ENCODE measurements at places on chromosomes 2 and 18.

- no peak for ATAC-seq
Observed at GRCh38 chr2:50786345-50786744, 245.6 kb downstream of the NRXN1 start.

DNA sequence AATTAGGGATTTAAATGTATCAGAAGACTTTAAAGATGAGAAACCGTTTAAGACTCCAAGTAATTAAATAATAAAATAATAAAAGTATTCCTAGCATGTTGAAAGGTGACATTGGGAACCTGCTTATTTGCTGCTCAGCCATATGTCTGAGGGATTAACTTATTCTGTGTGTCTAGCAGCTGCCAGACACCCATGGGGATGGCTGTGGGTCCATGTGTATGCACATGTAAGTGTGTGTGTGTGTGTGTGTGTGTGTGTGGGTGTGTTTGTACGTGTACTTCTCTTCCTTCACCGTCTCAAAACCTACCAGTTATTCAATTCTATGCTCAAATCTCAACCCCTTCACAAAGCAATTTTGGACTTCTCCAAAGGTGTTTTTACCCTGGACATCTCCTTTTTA, 124.5 kb downstream of the SETBP1 start:
- no peak for ATAC-seq

GRCh38 chr2:197894751-197895274, 90.4 kb downstream of the PLCL1 start:
- no peak for ATAC-seq

GRCh38 chr18:12973562-12974213, 17.5 kb upstream of the CEP192 start:
- ATAC-seq, result no peak

- ATAC-seq, result no peak
Observed at GRCh38 chr18:55239740-55240139, 280.5 kb upstream of the CCDC68 start.

- ATAC-seq, result no peak
Observed at GRCh38 chr18:49723648-49724180, 89.6 kb downstream of the ACAA2 start.

GRCh38 chr2:180061085-180061484, 54.0 kb upstream of the CWC22 start:
- ATAC-seq, result no peak

DNA sequence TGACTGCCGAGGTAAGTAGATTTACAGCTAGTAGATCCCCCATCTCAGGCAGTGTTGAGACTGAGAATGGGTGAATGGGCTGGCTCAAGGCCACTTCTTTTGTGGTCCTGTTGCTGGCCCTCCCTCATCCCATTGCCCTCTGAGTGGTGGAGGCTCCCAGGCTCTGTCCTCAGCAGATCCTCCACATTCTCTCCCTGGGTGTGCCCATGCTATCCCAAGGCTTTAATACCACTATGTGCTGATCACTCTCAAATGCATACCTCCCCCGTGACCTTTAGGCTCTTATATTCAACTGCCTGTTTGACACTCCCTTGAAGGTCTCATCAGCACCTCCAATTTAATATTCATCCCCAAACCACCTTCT, 271.8 kb downstream of the GLI2 start:
- ATAC-seq, result no peak

GRCh38 chr2:58137856-58138255, 91.2 kb downstream of the VRK2 start:
- ATAC-seq, result no peak

DNA sequence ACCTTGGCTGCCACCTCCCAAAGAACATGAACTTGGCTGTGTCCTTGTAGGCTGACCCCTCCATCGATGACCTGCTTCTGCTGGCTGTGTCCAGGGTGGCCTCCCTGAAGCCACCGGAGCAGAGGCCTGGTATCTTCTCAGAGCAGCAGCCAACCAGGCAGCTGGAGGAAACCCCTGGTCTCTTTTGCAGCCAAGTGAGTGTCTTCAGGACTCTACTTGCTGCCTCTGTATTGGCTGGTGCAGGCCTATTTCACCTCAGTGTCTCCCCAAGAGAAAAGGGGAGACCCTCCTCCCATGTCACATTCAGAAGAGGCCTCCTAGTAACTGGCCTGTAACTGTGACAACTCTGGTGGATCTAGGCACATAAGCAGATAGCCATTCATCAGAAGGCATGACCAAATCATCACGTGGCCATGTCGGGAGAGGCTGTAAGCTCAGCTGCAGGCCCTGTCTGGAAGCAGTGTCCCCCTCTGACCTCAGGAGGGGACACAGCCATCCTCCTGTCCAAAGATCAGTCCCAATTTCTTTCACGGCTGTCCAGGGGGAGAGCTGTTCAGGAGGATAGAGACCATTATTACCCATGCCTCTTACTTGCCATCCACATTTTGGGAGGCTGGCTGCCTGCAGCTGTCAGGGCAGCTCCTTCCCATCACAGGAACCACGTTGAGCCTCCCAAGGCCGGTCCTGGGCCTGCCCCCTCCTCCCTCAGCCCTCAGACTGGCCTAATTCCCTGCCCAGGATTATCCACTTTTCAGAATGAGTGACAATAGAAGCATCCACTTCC, 20.9 kb upstream of the ROCK2 start:
- no peak for ATAC-seq

GRCh38 chr18:11666831-11667230, 22.2 kb upstream of the GNAL start:
- ATAC-seq, result no peak

DNA sequence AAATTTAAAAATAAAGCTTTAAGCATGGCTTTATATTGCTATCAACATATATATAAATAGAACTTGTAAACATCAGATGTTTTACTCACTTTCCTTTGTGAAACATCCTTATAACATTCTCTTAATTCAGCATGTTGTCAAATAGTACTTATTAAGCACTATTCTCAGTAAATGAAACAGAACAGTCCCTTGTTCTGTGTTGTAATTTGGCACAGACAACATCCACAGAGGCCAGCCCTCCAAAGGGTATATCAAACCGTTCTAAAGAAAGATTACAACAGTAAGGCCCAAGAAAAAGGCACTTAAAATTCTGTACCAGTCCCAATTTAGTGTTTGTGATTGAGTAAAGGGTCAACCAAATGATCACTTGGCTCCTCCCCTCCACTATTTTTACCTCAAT, 46.0 kb downstream of the GAREM1 start:
- peak; percentile 46 for ATAC-seq

DNA sequence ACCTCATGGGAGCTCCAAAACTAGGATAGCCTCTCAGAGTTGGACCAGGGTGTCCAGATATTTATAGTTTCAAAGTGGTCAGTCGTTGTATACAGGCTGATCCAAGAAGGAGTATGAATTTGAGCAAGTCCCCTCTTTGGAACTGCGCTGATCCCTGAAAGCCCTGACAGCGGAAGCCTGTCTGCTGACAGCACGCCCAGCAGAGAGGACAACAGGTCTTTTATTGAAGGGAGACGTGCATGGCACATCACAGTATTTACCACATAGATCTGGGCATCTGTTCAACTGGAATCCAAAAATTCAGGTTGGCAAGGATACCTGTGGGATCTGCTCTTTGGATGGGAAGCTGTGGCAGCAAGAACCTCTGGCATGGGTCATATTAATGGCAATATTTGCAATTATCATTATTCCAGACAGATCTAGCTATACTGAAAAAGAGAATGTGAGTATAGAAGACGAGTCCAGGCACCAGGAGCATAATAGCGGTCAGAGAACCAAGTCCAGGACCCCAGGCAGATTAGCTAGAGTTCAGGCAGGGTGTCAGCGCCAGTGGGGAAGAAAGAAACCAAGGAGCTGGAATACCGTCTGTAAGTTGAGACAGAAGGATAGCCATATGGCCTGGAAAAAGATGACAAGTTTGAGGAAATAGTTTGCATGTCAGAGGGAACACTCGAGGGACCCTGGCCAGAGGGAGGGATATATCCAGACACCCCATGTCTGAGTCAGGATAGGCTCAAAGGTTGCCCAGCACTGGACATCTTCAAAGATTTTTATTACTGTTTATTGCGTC, 260.4 kb upstream of the FANCL start:
- ATAC-seq, result no peak

DNA sequence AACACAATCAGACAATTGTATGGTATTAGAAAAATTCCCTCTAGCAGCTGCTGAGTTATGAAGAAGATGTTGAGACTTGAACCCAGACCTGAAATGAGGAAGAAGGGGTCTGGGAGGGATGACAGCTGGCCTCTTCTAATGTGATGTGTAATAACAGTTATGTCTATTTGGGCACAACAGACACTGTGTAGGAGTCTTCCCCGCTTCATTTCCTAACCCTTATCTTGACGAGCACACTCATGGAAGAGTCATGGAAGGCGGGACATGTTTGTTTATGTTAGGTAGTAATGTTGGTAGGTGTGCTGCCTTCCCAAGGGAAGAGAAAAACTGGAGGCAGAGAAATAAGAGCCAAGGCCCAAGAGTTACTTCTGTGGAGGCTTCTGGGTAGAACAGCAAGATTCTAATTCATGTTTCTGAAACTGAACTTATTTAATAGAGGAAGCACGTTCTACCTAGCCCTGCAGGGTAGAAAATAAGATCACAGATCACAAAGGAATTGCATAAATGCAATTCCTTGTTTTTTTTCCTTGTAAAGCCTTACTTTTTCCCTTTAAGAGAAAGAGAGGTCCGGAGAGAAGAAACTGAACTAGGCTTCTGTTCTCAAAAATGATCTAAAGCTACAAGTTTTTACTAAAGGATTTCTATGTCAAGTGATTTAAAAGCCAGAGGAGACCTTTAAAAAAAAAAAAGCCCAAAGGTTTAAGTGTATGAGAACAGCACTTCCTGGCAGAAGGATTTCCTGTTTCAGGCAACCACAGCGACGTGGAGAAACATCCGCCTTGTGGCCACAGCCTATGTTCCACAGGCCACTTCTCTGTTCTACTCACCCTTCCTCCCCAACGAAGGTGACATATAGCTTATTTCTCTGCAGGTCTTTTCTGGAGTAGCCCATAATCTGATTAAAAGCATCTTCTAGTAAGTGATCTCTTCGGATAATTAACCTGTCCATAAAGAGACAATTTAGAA, 68.5 kb upstream of the STK17B start:
- ATAC-seq, result peak; percentile 64

DNA sequence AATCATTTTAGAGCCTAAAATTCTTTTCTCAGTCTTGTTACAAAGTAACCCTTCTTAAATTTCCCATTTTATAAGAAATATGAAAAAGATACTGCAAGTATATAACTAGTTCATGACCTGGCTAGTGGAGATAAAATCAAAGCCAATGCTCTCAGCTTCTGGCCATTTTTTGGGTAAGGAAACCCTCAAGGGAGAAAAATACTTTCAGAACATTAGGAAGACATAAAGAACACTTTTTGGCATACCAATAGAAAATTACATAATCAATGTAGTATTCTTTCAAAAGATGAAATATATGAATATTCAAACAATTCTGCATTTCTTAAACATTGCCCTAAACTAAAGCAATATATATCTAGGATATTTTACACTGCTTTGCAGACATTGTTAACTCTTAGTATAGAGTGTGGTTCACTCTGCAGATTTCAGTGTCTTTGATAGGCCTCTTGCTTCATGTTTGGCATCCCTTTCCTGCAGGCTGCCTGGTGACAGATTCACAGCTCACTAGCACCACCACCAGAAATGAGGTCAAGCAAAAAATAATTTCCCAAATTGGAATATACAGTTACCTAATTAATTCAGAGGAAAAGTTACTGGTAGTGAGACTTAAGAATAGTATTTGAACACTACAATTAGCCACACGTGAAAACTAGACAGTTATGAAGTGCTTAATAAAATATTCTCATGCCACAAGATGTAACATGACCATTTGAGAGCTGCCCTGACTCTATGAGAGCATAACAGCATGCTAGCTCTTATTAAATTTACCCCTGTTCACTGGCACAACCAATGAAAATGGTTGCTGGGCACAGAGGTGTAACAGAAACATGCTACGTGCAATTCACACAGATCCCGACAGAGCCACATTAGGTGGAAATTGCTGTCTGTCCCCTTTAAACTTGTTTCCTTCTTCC, 36.0 kb downstream of the PAIP2B start:
- no peak for ATAC-seq

DNA sequence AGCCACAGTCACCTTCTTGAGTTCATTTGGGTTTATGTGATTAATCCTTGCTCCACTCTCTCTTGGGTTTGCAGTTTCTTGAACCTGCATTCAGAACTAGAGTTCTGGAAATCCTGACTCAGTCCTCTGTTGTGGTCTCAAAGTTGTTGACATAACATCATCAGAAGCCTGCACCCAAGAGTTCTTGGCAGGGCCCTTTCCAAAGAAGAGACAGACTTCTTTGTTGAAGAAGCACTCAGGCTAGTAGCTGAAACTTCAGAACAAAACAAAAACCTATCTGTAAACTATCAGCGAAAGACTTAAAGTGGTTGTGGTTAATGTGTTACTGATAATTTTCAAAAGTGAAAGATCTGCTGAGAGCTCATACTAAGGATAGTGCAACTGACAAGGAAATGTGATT, 120.8 kb downstream of the FAM168B start:
- no peak for ATAC-seq

DNA sequence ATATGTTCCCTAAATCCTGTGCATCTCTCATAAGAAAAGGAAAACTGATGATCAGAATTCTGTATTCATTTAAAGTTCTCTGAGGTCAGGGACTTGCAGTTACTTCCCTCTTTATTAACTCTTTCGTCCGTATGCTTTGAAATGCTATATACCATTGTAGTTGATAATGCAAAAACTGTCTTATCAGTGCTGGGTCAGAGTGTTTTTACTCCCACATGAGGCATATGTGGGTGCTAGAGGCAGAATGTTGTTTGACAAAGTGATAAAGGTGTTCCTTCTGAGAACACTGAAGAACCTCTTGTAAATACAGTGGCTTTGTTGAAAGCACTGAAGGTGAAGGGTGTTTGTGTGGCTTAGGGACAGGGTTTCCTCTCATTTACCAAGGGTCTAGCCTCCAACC, 136.5 kb upstream of the NFATC1 start:
- no peak for ATAC-seq

GRCh38 chr18:1499265-1499664, 594.6 kb downstream of the ADCYAP1 start:
- no peak for ATAC-seq

GRCh38 chr2:28239207-28239606, 153.5 kb upstream of the FOSL2 start:
- ATAC-seq, result no peak

- ATAC-seq, result no peak
Observed at GRCh38 chr2:8549942-8550341, 131.9 kb upstream of the ID2 start.
